ENCODE measurements at places on chromosomes 2 and 18.

DNA sequence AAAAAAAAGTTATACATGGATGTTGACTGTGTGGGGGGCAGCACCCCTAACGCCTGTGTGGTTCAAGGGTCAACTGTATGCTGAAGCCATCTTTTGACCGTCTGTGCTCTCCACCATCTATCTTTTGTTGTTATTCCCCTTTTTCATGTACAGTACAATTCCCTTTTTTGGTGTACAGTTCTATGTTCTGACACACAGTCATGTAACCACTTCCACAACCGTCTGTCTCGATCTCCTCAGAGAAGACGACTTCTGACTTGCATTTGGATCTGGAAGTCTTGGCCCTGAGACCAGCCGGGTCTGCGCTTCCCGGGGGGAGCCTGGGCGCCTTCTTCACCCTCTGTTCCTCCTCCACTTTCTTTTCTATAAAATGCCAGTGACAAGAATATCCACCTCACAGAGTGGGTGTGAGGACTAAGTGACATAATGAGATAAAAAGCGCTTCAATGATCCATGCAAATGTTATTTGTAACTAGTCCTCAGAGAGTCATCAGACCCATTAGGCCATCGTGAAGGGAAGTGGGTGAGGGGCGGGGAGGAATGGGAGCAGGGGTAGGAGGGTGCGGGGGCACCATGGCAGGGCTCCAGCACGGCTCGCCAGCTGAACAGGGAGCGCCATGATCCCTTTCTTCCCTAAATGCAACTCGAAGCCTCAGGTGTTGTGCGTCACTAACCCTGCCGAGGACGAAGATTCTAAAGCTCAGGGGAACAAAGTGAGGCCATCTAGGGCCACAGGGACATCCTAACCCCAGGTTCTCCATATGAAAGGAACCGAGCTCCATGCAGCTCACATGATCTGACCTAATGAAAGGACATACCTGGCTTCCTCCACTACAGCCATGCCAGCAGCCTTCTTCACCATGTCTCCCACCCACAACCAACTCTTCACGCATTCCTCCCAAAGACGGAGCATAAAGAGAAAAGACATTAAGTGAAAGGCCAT, 16.6 kb downstream of the ADCY3 start:
- no peak for DNase-seq

DNA sequence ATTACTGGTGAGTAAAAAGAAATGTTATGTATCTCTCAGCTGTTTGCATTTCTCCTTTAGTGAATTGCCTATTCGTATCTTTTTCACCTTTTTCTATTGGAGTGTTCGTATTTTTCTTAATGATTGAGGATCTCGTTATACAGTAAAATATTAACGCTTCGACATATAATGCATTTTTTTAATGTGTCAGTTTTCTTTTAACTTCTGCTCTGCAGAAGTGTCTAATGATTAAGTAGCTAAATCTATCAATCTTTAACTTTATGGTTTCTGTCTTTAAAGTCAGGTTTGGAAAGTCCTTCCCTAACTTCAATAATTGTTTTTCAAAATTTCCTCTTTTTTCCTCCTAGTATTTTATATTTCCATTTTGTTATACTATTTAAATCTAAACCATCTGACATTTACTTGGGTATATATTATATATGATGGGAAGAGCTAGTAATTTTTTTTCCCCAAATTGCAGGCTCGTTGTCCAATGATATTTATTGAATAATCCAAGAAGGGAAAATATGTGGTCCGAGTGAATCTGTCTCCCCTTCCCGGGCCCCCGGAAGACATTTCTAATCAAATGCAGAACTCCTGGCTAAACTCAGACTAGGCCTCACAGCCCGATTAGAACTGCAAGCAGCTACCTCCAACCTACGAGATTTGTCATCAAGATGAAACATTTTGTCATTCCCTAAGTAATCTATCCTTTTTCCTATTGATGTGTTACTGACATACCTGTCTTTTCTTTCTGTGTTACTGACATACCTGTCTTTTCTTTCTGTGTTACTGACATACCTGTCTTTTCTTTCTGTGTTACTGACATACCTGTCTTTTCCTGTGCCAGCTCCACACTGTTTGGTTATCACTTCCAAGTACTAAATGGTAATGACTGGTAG, 17.2 kb downstream of the PCBP1 start:
- DNase-seq = no peak

DNA sequence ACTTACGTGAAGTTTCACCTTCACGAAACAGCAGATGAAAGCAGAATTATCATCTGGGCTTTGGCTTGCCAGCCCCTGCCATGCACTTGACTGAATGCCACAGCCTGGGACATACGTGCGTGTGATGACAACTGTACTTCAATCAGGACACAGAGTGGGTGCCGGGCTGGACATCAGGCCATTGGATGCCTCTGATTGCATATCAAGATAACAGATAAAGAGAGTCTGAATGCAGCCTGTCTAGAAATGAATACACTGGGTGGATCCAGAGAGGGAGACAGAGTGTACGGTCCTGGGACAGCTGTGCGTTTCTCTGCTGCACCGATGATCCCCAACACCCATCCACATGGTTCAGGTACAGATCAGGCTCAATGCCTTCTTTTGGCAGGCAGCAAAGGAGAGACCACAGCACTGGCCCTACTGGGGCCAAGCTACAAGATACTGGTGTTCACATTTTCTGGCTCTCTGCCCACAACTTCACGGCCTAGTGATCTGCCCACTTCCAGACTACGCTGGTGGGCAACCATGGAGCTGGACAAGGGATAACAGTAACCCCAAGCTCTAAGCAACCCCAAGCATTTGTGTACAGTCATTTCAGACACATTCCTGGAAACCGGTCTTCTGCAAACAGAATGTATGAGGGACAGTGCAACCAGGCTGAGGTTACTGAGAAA, 35.6 kb downstream of the FBLN7 start:
- no peak for DNase-seq

DNA sequence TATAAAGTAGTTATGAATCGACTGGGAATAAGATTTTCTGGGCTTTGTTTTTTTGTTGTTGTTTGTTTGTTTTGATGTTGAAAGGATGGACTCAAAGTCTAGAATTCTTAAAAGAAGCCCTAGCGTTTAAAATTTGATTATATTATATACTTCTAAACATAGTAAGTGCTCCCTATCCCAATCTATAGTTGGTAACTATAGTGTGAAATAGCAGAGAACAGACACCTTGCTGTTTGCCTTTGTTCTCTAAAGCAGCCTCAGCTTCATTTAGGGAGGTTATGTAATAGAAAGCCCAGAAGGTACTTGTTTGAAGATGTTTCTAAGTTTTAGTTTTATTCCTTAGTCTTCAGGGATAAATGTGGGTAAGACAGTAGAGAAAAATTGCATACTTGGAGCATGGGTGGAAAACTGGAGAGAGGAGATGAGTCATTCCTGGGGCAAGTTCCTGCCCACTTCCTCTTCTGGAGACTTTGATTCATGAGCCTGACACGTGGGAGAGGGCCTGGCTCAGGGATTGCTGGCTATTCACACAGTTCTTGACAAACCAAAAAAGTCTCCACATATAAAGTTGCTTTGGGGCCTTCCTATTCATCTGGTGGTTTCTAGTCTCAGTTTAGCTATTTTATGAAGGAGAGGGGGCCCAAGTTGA, 131.9 kb downstream of the MYO1B start:
- peak; percentile 49 for DNase-seq

GRCh38 chr18:36499938-36500337, 202.4 kb downstream of the FHOD3 start:
- DNase-seq = no peak

DNA sequence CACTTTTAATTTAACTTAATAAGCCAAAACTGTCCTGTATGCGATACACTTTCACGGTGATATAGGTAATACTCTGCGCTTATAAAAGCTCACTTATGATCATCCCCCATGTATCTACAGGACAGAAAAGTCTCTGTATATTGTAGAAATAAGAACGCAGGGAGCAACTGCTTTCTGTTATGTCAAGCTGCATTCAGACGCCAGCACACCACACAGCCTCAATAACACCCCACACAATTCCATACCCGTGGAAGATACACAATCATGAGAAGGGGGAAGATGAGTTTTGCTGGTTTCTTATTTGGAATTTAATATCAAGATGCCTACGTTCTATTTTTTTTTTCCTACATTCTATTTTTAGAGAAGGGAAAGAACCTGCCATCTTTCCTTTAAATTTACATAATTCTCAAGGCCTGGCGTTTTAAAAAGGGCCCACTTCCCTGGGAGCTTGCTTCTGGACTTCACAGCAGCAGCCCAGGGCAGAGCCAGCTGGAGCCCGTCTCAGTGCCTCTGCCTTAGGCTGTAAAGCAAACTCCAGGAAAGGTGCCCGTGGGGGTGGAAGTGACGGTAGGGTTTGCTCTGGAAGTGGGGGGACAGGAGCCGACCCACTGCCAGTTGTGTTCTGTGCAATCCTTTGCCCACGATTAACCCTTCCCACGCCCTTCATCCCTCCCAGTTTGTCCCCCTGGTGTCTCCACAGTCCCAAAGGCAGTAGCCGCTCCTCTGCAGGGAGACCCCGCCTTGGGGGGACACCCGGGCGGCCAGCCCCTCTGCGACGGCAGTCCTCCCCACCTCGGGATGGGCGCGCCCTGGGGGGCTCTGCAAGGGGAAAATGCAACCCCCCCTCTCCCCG, 5.3 kb downstream of the PTGR3 start:
- no peak for DNase-seq

GRCh38 chr18:28018351-28018750, 158.6 kb downstream of the CDH2 start:
- no peak for DNase-seq

GRCh38 chr2:151043484-151043883, 218.2 kb downstream of the RBM43 start:
- DNase-seq = no peak

GRCh38 chr2:237752761-237753165, 45.8 kb upstream of the RBM44 start:
- no peak for DNase-seq

GRCh38 chr2:143150287-143150686, 21.1 kb downstream of the ARHGAP15 start:
- no peak for DNase-seq

DNA sequence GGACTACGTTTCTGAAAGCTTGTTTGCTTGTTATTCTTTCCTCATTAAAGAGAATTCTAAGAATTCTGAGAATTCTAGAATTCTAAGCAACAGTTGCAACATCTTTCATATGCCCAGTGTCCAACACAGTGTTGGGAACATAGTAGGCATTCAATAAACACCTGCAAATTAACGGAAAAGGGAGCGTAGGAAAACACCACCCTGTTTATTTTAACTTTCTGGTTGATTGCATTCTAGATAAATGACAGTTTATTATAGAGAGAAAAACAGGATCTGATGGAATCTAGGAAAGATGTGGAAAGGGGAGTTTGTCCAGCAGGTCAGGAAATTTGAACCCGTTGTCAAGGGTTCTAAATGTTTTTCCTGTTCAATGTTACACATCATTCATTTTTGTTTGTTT, 24.2 kb upstream of the EFEMP1 start:
- DNase-seq = no peak

DNA sequence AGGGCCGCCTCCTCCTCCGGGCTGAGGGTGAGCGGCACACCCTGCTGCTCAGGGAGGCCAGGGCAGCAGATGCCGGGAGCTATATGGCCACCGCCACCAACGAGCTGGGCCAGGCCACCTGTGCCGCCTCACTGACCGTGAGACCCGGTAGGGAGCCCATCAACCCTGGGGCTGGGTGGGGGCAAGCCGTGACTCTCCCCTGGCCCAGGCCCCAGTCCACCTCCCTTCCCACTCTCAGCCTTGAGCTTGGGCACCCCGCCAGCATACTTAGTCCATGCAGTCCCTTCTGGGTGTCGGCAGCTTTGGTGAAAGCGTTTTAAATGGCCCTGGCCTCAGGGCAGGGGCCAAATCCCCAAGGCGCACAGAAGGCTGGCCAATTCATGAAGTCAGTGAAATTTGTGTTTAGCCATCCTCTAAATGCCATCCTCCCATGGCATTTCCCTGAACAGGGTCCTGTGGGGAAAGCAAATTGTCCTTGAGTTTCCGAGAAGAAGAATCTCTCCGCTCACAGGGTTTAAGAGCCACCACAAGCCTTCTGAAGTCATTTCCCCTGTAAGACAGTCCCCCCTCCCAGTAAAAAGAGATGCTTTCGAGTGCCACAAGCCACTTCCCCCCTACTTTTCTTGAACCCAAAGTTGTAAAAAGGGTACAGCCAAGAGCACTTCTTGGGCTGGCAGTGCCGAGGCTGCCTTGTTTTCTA, 17.2 kb downstream of the SPEG start:
- no peak for DNase-seq

GRCh38 chr2:98498703-98499440, 54.2 kb downstream of the INPP4A start:
- no peak for DNase-seq

- no peak for DNase-seq
Observed at GRCh38 chr18:27033722-27034121, 151.4 kb downstream of the CHST9 start.

GRCh38 chr18:40120796-40121391, 1834.1 kb upstream of the PIK3C3 start:
- no peak for DNase-seq

DNA sequence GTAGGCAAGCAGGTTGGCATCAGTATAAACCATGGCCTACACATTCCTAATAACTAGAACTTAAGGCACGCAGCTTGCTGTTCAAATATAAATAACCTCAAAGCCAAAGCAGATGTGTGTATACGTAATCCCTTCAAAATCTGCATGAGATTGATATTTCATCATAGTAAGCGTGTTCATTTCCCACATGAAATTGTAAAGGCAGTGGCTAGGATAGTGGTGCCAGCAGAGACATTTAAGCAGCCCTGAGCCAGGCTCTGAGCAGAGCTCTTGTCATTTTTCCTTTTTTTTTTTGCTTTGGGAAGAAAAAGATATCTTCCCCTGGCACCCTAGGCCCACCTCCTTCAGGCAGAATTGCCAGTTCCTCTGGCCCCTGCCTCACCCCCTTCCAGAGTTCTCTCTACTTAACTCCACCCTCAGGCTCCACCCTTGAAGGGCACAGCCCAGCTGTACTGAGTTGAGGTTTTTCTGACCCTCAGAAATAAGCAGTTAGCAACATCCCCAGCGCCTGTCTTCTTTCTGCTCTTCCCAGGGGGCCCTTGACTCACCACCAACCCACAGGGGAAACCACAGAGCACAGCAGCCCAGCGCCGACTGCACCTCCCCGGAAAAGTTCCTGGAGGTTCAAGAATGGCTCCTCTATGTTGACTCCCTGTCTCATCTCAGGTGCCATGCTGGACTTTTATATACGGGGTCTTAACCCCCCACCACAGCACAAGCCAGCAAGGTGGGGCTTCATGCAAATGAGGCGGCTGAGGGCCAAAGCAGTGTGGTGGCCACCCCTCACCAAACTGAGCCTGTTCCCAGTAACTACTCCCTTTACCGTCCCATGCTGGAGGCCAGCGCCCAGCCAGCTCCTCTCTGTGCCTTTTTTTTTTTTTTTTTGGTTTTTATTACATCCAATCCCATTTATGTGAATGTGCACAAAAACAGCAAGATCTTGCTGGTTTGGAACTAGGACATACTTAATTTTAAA, 84.7 kb downstream of the EHD3 start:
- no peak for DNase-seq

DNA sequence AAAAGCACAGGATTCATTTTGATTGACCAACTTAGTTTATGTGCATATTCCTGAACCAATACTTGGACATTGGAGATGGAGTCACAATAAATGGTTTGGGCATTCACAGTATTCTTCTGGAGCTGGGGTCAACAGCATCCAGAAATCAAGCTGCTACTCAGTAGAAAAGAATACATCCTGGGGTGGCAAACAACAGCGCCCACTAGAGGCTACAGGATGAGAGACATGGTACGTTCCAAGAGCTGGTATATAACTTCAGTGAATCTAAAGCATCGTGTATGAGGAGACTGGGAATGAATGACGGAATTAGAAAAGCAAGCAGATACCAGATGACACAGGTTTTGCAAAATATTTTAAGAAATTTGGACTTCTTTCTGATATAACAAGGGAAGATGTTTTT, 142.9 kb upstream of the FIGN start:
- no peak for DNase-seq
